Breast epithelium (tissue), 4 donors: ENCODE measurements at places on chromosomes 3 and 15.

GRCh38 chr3:18666655-18667054, 241.5 kb upstream of the SATB1 start:
- no peak for DNase-seq

DNA sequence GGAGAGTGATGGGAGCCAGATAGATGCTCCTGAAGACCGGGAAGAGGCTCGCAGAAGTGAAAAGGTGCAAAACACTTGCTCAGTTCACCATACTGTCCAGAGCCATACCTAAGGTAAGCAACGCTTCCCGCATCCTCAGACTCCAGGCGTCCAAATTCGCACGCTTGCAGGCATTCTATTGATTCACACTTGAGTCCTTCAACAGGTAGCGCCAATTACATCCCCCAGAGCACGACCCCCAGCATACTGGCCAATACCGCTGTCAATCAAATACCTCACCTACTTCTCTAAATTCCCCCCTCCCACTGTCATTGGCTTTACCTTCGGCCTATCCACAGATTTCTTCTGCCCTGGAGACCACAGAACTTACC, 361 bp upstream of the STXBP5L start:
- DNase-seq = no peak

- no peak for DNase-seq
Observed at GRCh38 chr3:33458446-33458845, 18.2 kb upstream of the UBP1 start.

- no peak for DNase-seq
Observed at GRCh38 chr3:32592011-32592410, 21.4 kb upstream of the DYNC1LI1 start.

GRCh38 chr3:186917512-186918312, 12.6 kb upstream of the ST6GAL1 start:
- no peak for DNase-seq

DNA sequence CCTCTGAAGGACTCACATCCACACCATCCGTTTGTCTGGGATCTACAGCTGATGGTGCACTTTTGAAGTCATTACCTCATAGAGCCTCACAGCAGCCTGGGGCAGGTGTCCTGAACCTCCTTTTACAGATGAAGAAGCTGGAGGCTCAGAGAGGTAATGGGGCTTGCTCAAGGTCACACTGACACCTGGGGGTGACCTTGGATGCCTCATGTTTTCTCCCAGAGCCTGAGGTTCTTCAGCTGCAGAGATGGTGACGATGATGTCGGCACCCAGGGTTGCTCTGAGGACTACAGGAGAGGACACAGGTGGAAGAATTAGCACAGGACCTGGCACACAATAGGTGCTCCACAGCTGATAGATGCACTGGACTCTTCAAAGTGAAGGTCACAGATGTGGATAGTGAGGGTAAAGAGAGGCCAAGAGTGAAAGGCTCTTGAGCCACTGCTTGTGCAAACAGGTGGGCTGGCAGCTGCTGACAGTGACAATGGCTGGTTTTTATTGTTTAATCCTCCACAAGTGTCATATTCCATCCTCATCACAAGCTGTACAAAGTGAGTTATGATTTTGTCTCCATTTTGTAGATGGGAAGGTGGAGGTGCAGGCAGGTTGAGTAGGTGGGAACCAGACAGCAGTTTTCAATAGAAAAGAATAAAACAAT, 17.4 kb upstream of the ATP2B2 start:
- DNase-seq = no peak

DNA sequence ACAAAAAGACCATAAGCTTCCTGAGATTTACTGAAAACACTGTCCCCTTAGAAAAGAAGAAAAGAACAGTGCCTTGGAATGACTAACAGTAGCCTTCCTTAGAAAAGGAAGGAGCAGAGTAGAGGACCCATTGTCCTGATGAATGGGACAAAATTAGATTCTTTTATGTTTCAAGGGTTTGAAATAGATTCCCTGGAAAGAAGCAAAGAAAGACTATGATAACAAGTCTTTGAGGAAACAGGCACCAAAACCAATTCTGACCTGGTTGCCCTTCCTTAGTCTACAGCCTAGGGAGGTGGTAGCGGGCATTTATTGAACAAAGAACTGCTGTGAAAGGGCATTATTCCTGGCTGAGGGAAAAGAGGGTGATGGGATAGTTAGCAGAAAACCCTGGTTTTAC, 1024.8 kb downstream of the TBL1XR1 start:
- DNase-seq = no peak

- DNase-seq = no peak
Observed at GRCh38 chr15:62462721-62463120, 297.6 kb upstream of the C2CD4B start.

DNA sequence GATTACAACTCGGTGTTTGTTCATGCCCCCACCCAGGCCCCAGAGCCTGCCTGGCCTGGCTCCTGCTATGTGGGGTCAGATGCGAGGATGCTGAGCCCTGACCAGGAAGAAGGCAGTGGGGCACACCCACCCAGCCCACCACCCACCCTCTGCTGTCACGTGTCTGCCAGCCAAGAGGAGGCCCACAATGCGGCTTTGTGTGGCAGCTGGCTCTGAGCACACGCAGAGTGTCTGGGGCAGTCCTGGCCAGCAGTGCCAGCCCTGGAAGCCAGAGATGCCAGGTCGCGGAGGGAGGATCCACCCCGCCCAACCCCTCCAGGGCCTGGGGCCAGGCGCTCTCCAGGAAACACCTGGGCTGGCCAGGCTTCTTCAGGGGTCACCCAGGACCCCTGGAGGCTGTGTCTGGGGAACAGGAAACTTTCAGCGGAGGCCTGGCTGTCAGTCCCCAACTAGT, 26.4 kb upstream of the KLF13 start:
- DNase-seq = peak; percentile 50

GRCh38 chr15:101773496-101774100, 29.7 kb upstream of the OR4F6 start:
- no peak for DNase-seq

DNA sequence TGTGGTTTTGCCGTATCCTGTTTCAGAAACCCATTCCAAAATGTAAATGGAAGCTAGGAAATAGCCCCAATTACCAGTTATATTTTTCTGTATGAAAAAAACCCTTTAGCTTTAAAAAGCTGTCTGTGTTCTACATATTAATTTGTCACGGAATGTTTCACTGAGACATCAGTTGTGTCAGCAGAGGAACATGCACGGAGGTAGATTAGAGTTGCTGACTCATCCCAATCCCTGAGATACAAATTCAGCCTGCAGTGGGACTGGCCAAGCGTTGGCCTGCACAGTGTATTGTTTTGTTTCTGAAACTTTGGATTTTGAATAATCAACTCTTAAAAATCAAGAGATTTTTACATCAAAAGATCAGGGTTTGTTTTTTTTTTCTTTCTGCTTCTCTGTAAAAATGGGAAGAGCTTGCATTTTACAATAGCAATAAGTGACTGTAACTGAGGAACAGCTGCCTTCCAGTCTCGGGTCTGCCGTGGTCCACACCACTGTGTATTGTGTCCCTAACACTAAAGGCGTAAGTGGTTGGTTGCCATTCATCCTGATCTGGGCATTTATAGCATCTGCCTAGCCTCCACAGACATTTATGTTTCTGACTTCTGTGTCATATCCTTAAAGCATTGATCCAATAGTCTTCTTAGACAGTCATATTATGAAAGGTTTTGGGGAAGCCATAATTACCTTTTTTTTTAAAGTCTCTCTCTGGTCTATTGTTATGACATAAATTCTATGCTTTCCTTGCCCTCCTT, 218.1 kb downstream of the ADAMTSL3 start:
- no peak for DNase-seq

GRCh38 chr15:63849906-63850305, 16.2 kb upstream of the HERC1 start:
- no peak for DNase-seq

GRCh38 chr3:178500631-178501030, 35.6 kb upstream of the KCNMB2 start:
- DNase-seq = no peak

- DNase-seq = no peak
Observed at GRCh38 chr3:1583044-1583443, 490.2 kb downstream of the CNTN6 start.

DNA sequence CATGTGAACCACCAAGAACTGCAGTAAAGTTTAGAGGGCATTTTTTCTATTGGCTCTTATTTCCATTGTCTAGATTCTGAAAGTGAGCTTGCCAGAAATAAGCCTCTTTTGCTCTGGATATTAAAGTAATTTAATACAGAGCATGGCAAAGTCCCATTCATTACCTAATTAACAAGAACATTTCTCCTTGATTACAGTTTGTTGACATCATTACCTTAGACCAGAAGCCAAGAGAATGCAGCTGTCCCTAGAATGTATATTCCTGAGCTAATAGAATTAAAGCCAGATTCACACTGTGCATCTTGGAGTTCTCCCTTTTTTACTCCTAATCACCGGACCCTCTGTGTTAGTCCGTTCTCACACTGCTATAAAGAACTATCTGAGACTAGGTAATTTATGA, 46.4 kb upstream of the TM4SF4 start:
- no peak for DNase-seq

GRCh38 chr3:32951410-32951811, at the start of gene CCR4:
Gene CCR4, plus strand, starts transcription at chr3:32951644. Its CDS starts 1,779 bp downstream, at chr3:32953423.
- no peak for DNase-seq

GRCh38 chr3:48989126-48989795, 780 bp upstream of the P4HTM start:
- DNase-seq = no peak
